ENCODE measurements at places on chromosomes 12 and 14. TPM values are rescaled to one million over a fixed set of nuclear protein-coding genes. Genes with fewer than 3 reads are reported as not detected.

Gene NINJ2
- total RNA-seq = 5.1 TPM

Gene LRRIQ1
- total RNA-seq = not detected

- H3K27me3 ChIP-seq = no peaks in the 10 kb centered on the region
- H3K27ac ChIP-seq = no peak overlapping the region
- H3K36me3 ChIP-seq = no peaks in the 10 kb centered on the region
- no peak overlapping the region for H3K4me3 ChIP-seq
- H3K4me1 ChIP-seq = no peaks in the 10 kb centered on the region
These were observed 7.7 kb upstream of the SLC6A15 start for GRCh38 chr12:84920331-84920730.

- H3K4me3 ChIP-seq = peak overlapping the region; percentile 79
- H3K4me1 ChIP-seq = peaks cover 77% of the 10 kb centered on the region
- peak overlapping the region; percentile 99 for H3K27ac ChIP-seq
- peak; percentile 97 for DNase-seq
- H3K36me3 ChIP-seq = no peaks in the 10 kb centered on the region
These were observed 72.0 kb downstream of the IRF2BPL start for GRCh38 chr14:76956316-76957090.

Gene C12orf57
- total RNA-seq = 272 TPM

Gene C3AR1
- 0.94 TPM for total RNA-seq
